GM23338 (cell line): ENCODE measurements at places on chromosomes 5 and 9. TPM values are rescaled to one million over a fixed set of nuclear protein-coding genes. Genes with fewer than 3 reads are reported as not detected.

DNA sequence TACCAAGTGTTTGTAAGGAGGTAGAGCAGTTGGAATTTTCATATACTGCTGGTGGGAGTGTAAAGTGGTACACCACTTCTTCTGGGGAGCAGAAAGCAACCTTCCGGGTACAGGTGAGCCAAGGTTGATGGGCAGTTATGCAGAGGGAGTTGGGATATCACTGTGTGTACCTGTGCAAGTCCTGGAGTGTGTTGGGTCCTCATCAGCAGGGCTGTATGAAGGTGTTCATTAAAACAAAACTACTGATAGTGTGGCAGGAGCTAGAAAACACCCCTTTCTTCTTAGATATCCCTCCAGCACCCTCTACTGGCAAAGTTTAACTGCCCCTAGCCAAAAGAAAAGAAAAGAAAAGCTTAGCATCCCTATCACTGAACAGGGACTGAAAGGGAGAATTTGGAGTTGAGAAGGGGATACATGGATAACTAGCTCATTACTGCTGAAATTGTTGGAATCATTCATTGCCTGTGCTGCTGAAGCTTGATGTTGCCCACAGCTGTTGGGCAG, 10.7 kb downstream of the MARCHF6 start:
- peak; percentile 69 for DNase-seq

DNA sequence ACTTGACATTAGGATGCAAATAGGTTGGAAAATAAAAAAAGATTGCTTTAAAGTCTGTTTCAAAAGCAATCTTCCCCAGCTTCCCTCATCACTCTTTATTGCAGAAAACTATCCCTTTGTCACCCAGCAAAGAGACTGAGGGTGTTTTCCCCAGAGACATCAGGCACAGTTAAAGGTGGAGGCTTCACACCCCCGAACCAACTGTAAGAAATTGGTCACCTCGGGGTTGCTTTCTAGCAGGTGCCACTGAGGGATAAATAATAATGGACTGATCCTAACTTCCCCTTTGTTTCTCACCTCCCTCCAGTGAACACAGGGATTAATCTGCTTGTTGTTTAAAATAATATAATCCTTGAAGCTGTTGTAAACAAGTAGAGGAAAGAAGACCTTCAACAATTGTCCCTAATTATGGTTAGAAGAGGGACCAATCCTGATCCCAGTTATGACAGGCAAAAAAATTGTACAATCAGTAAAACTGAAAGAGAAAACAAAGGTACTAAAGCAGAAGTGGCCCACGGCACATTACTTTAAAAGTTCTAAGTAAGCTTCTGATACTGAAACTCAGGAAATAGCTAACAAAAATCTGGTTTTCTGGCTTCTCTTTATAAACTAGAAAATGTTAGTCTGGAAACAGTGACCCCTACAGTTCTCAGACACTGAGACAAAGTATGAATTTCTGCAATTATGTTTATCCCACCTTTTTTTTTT, 6.6 kb upstream of the PCSK1 start:
- no peak for DNase-seq

Gene DMRT3
- not detected in 2 replicates for total RNA-seq

DNA sequence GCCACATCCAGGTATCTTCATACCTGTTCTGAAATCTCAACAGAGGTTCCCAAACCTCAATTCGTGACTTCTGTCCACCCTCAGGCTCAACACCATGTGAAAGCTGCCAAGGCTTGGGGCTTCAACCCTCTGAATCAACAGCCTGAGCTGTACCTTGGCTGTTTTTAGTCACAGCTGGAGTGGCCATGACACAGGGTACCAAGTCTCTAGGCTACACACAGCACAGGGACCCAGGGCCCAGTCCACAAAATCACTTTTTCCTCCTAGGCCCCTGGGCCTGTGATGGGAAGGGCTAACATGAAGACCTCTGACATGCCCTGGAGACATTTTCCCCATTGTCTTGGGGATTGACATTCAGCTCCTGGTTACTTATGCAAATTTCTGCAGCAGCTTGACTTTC, 464.9 kb downstream of the ELAVL2 start:
- no peak for DNase-seq

Gene ABCA1
- total RNA-seq, result 2.8 and 2.9 TPM in 2 replicates

GRCh38 chr9:87152256-87152655, 204.9 kb upstream of the GAS1 start:
- no peak for DNase-seq

GRCh38 chr5:146199176-146199815, 4.1 kb upstream of the RBM27 start:
- no peak for DNase-seq

Gene FNBP1
- 25.0 and 28.8 TPM in 2 replicates for total RNA-seq

DNA sequence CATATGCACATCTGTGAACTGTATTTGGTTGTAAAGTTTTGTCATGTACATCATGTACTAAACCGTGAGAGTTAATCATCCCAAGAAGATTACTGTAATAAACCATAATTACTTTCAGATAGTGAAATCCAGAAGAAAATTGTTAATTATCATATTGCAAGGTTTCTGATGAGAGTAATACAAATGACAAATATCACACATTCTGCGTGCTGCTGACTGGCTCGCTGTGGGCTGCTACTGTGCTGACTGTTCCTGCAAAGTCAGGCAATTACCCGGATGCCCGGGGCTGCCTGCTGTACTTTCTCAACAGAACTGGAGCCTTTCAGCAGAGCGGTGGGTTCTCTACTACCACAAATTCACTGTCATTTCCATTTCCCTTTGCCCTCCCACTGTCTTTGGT, 68.3 kb downstream of the SMARCA2 start:
- no peak for DNase-seq
